T47D (cell line): ENCODE measurements at places on chromosomes 4 and X.

- no peak for DNase-seq
Measured at GRCh38 chrX:129846716-129847115, 3.0 kb upstream of the ZDHHC9 start.

- no peak for DNase-seq
Measured at GRCh38 chr4:82500435-82501153, 61.2 kb downstream of the TMEM150C start.

DNA sequence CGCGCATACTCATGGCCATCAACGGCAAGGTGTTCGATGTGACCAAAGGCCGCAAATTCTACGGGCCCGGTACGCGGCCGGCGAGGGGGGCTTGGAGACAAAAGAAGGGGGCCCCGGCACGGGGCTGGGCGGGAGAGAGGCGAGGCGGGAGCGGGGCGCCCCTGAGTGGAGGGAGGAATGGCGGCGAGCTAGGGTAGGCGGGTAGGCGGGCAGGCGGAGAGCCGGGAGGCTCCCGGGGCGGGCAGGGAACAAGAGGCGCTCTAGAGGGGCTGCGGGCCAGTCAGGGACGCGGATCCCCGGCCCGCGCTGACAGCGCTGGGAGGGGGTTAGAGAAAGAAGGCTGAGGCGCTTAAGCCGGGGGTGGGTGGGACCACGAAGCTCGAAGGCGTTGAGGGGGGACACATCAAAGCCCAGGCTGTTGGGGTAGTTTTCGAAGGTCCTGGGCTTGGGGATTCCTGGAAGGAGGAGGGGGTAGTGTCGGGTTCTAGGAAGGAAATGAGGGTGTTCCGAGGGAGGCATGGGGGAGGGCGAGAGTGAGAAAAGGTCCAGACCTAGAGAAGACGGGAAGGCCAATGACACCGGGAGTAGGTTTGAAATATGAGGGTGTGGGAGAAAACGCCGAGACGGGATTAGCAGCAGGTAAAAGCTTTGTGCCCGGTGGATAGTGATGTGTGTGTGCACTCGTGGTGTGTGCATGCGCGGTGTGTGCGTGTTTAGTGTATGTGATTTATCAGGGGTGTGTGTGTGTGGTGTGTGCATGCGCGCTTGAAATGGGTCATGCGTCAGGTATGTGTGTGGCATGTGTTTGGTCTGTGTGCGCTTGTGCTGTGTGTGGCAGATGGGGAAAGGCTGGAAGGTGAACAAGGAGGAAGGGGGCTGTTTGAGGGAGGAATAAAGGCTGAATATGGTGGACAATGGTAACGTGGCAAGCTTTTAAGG lies 807 bp downstream of the PGRMC1 start:
- peak; percentile 29 for DNase-seq

DNA sequence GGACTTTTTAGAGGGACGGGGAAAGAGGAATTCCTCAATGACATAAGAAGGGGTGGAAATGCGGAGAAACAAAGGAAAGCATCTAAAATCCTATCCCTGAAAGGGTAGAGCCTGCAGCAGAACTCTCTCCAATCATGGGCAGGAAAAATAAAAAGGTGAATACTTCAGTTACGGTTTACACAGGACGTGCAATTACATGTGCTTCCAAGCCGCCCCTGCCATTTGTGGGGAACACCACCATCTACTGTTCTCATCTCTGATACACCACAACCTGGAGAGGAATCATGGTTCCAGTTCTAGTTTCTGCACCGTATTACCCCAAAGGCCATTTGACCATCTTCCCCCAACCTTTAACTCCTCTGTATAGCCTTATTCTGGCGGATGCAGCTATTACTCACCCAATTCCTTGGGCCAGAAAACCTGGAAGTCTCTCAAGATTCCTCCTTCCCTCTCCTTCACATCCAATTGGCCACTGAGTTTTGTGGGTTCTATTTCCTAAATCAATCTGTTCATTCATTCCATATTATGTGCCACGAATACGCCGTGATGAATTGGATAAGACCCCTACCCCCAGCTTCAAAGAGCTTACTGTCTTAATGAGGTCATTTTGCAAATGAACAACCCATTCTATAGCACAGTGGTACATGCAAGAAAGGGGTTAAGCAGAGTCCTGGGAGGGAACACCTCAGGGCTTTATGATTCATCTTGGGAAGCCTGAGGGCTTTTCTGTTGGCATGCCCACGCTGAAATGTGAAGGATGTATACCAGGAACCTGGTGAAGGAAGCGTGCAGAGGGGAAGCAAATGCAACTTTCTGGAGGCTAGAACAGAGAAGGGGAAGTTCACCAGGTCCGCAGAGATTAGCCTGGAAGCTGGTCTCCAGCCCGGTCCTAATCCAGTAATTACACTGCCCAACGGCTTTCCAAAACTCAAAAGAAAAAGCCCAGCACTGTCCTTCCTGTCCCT lies 1.4 kb upstream of the MSL3 start:
- DNase-seq = no peak

DNA sequence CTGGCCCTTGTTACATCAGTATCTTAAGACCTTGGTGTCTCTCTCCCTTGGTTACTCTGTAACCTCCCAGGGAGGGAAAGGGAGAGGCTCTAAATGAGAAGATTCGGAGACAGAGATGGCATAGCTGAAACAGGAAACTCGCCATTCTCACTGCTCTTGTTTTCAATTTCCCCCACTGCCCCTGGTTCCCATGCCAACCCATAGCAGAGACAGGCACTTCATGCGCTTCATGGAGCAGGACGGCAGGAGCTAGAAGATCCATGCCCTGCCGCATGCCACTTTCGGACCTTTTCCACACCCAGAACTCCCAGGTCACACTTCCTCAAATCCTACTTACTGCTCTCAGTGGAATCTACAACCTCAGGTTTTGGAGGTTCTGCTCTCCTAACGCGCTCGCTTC lies 3.1 kb downstream of the ZMYM3 start:
- DNase-seq = no peak

GRCh38 chr4:150310159-150310895 lies 232.1 kb downstream of the DCLK2 start:
- no peak for DNase-seq

- DNase-seq = no peak
Measured at GRCh38 chrX:1361910-1362309, 25.3 kb downstream of the IL3RA start.

GRCh38 chr4:145618210-145618931 lies 814 bp upstream of the MMAA start:
- DNase-seq = no peak

DNA sequence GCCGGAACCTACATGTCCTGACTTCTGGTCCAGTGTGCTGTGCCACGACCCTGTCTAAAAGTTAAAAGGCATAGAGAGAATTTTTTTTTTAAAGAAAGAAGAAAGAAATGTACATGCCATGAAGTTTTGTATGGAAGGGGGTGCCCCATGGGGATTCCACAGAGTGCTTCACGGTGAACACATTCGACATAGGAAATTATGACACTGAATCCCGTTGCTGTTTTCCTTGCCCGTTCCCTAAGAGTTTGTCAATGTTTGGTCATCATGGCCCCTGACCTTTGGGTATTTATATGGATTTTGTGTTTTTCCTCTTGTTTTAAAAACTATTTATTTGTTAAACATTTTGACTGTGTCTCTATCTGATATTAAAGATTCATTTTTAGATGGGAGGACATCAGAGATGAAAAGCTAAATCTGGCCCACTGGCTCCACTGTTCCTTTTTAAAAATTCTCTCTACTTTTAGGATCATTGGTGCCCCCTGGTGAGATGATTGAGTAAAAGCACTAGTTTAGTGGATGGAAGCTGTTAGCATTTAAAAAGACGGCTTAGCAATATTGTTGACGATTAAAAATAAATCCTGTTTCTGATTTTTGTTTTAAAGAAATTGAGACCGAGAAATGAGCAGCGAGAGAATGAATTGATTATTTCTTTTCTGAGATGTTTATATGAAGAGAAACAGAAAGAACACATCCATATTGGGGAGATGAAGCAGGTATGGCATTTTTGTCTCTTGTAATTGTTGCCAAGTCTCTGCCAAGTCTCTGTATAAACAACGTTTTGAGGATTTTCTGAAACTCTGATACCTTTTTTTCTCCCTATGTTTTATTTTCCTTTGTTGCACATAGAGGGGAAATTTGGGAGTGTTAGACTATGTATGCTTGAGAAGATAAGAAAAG lies 75.0 kb downstream of the PTTG2 start:
- DNase-seq = peak; percentile 28
